DND-41 (cell line): ENCODE measurements at places on chromosomes 2 and 18.

GRCh38 chr18:39698436-39698835, 2132.8 kb upstream of the CELF4 start:
- DNase-seq = no peak

DNA sequence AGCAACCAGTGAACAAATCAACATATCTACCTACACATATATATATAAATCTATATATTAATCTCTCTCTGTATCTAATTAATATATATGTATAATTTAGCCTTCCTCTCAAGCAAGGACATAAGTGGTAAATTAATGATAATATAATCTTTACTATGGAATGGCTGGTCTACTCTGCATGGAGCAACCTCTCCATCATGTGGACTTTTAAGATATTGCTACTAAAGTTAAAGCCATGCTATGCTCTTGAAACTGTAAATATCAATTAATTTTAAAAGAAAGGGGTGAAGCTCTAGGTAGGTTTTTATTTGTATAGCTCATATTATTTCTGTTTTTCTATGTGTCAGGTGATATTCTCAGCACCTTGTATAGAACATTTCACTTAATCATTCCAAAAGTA, 147.0 kb downstream of the PPP1R1C start:
- no peak for DNase-seq

DNA sequence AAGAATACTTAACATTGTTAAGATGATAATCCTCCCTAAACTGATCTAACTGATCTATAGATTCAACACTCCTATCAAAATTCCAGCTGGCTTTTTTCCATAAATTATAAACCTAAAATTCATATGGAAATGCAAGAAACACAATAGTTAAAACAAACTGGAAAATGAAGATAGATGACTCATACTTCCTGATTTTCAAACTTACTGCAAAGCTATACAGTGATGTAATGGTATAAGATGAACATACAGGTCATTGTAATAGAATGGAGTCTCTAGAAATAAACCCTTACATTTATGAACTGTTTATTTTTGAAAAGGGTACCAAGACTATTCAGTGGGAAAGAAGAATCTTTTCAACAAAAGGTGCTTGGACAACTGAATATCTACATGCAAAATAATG, 32.3 kb downstream of the UBXN4 start:
- DNase-seq = no peak

DNA sequence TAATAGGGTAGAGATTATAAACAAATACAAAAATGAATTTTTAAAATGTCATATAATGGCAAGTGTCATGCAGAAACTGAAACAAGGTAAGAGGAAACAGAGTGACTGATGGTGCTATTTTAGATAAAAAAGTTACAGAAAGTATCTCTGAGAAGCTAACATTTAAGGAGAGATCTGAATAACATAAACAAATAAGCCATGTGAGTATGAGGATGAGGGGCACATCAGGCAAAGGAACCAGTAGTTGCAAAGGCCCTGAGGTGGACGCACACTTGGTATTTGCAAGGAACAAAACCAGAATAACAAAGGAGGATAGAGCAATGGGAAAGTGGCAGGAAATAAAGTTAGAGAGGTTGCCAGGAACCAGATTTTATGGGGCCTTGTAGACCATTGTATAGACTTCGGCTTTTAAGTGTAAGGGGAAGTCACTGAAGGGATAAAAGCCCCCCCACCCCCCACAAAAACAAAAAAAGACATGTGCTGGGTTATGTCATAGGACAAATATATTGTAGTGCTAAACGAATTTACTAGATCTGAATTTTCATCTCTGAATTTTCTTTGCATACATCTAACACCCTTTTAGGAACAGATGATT, 159.2 kb downstream of the DTNB start:
- DNase-seq = no peak

GRCh38 chr18:79741362-79741700, 56.4 kb upstream of the KCNG2 start:
- DNase-seq = no peak

GRCh38 chr2:171141320-171141719, 19.4 kb downstream of the TLK1 start:
- DNase-seq = no peak
